Suppressor macrophage treated with lipopolysaccharide for 4 hours (primary cell): ENCODE measurements at places on chromosomes 2 and 18.

- no peak for DNase-seq
Measured at GRCh38 chr2:45184606-45185005, 175.4 kb upstream of the SIX2 start.

DNA sequence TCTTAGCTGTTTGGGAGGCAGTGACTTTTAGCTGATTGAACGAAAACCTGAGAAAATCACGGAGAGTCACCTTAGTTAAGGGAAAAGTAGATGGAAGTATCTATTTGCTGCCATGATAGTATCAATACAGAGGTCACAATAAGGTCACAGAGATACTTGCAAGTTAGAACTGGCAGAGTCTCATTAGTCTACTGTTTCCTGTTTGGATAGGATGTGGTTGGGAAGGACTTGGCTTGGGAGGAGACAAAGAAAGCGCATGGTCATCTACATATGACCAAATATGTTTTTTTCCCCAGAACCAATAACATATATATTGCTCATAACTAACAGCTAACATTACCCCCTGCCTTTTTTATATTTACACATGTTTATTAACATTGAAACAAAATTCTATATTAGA lies 78.4 kb upstream of the AQP4 start:
- no peak for DNase-seq

GRCh38 chr2:201471732-201472393 lies 20.3 kb downstream of the STRADB start:
- DNase-seq, result no peak

- no peak for DNase-seq
Measured at GRCh38 chr18:37698508-37699040, 133.0 kb upstream of the CELF4 start.

DNA sequence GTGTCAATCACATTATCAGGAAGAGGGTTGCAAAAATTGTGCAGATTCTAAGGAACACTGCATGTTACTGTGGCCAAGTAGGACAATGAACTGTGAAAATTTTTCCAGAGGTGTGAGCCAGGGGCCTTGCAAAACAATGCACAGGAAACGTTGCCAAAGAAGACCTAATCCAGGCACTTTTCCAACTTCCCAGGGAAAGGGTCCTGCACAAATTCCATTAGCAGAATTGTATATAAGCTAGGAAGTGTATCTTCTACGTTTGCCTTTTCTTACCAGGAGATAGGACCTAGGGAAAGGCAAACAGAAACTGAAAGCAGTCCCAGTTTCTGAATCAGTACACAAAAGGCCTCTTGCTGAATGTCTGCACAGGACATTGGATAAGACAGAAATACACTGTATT lies 1888.3 kb upstream of the CELF4 start:
- DNase-seq, result peak; percentile 33

GRCh38 chr2:167271932-167272331 lies 383.7 kb downstream of the XIRP2 start:
- DNase-seq, result no peak

DNA sequence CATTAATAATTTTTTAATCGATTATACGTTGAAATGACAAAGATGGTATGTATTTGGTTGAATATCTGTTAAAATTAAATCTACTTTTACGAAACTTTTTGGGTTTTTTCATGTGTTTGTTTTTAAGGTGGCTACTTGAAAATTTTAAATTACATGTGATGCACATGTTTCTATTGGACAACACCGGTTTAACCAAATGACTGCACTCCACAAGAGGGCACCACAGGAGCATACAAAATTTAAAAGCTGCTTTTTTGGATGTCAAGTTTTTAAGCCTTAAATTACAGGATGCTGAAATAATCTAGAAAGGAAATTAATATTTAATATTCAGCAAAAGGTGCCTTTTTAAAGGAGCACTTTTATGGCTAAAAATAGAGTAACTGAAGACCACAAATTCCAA lies 98.7 kb downstream of the ACVR1 start:
- peak; percentile 69 for DNase-seq

GRCh38 chr2:46653539-46653938 lies 174.2 kb downstream of the TMEM247 start:
- no peak for DNase-seq

DNA sequence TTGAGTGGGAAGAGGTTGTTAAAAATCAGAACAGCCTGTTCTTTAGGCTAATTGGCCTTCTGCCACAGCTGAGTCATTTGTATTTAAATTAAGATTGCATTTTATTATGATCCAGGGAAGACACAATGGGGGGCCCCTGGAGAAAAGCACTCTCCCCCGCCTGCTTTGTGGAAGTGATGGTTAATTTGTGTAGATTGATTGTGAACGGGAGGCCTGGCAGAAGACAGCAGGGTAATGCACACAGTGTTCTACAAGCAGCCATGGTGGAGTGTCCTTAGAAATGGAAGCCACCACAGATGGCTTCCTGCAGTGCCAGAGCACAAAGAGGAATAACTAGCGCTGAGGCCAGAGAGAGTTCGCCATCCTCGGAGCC lies 19.6 kb downstream of the RAMP1 start:
- no peak for DNase-seq

GRCh38 chr2:126637386-126637785 lies 18.6 kb upstream of the GYPC start:
- no peak for DNase-seq

GRCh38 chr2:121400201-121400600 lies 115.2 kb upstream of the TFCP2L1 start:
- DNase-seq, result no peak
